ENCODE measurements at places on chromosomes 12 and 14. TPM values are rescaled to one million over a fixed set of nuclear protein-coding genes. Genes with fewer than 3 reads are reported as not detected.

The WNT1 gene
- not detected for total RNA-seq

DNA sequence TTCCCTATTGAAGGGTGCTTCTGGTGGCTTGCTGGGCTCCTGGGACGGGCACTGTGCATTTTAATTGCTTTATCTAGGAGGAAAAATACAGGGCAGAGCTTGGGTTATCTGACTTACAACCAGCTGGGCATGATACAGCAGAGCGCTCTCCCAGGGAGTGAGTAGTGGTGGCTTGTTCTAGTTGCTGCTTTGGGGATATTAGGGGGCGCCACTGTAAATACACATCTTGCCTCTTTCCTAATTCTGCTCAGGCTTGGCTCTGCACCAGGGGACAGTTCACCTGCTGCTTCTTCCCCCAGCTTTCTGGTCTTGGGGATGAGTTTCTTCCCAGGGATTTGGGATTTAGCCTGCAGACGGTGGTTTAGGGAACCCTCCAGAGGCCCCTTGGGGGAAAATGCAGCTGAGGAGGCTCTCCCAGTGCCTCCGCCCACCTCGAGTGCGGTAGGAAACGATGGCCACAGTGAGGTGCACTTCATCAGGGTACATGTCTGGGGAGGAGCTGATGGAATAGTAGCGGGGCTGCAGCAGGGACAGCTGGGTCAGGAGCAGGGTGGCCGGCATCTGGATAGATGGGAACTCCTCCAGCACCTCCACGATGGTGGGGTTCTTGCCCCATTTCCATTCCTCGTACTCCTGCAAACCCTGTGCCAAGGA, 36.9 kb upstream of the FBXO21 start:
- DNase-seq, result no peak
- H3K27ac ChIP-seq, result no peak overlapping the region
- no peaks in the 10 kb centered on the region for H3K36me3 ChIP-seq
- H3K4me1 ChIP-seq, result no peaks in the 10 kb centered on the region
- H3K4me3 ChIP-seq, result no peak overlapping the region

GRCh38 chr12:44835641-44836379, 40.3 kb downstream of the NELL2 start:
- H3K27me3 ChIP-seq, result peaks cover 5% of the 10 kb centered on the region
- H3K36me3 ChIP-seq, result no peaks in the 10 kb centered on the region
- no peak overlapping the region for H3K27ac ChIP-seq
- H3K4me1 ChIP-seq, result no peaks in the 10 kb centered on the region
- no peak for DNase-seq
- H3K4me3 ChIP-seq, result no peak overlapping the region

The TSPAN8 gene
- 2.5 TPM for total RNA-seq

DNA sequence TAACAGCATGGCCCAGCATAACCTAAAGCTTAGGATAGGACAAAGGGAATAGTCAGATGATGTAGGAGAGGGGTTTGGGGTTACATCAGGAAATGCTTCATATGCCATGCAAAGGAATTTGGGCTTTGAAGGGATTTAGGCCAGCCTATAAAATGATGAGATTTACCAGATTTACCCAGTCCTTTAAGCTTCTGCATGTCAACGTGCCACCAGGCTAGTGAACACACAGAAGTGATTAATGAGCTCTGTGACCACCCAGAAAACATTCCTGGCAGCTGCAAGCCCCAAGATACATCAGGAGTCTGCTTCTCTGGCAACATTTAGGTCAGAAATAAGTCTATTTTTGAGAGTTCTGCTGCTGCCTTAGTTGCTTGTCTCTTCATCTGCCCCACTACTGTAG, 118.3 kb downstream of the LRIG3 start:
- no peaks in the 10 kb centered on the region for H3K27me3 ChIP-seq
- no peak overlapping the region for H3K27ac ChIP-seq
- DNase-seq, result no peak

The PTGER2 gene
- 0.75 TPM for total RNA-seq

DNA sequence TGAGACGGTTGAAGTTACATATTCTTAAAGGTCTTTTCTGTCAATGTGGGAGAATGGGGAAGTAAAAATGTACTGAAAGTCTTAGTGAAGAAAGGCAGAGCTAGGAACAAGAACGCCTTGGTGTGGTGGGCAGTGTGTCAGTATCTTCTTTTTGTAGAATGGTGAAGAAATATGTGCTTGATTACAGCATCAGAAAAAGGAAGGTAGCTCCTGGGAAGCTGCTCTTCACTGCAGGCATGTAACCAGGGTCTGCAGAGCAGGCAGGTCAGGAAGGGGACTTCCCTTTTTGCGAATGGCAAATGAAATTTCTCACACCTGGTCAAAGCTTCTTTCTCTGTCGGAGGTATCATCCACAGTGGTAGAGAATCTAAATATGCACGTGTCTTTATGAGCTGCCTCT, 226.2 kb downstream of the ADAMTS20 start:
- H3K4me3 ChIP-seq, result no peak overlapping the region
- H3K27me3 ChIP-seq, result no peaks in the 10 kb centered on the region
- H3K4me1 ChIP-seq, result no peaks in the 10 kb centered on the region
- H3K36me3 ChIP-seq, result no peaks in the 10 kb centered on the region
- H3K27ac ChIP-seq, result no peak overlapping the region

DNA sequence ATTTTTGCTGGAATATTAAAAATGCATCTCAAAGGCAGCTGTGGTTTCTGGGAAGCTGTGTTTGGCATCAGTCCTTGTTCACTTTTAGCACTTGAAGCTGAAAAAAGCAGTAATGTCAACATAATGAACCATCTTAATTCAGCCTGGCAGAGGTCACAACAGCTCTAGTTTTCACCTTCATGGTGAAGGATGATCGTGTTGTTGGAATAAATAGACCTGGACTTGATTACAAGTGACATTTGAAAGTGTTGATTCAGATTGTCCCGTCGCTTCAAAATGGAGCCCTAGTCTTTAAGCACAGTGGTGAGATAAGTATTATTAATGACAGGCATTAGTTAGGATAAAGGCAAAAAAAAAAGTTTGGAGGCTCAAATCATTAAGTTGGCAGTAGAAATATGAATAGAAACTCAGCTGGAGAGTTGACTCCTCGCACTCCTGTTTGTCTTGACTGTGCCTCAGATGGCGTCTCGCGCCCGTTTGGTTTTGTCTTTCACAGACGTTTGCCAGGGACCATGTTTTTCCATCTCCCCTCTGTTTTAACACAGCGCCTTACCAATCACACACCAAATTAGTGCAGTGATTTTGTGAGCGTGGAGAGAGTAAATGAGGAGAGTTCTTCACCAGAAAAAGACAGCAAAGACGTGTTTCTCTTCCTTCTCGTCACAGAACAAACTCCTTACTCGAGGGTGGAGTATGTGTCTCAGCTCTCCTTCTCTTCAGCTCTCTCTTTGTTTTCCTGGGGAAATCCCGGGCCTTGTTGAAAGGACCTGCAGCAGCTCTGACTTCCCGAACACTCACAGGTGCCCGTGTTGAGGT, 53.4 kb upstream of the MMP17 start:
- no peak overlapping the region for H3K27ac ChIP-seq
- peaks cover 19% of the 10 kb centered on the region for H3K36me3 ChIP-seq
- no peaks in the 10 kb centered on the region for H3K27me3 ChIP-seq
- no peak overlapping the region for H3K4me3 ChIP-seq
- no peaks in the 10 kb centered on the region for H3K4me1 ChIP-seq
- DNase-seq, result no peak

DNA sequence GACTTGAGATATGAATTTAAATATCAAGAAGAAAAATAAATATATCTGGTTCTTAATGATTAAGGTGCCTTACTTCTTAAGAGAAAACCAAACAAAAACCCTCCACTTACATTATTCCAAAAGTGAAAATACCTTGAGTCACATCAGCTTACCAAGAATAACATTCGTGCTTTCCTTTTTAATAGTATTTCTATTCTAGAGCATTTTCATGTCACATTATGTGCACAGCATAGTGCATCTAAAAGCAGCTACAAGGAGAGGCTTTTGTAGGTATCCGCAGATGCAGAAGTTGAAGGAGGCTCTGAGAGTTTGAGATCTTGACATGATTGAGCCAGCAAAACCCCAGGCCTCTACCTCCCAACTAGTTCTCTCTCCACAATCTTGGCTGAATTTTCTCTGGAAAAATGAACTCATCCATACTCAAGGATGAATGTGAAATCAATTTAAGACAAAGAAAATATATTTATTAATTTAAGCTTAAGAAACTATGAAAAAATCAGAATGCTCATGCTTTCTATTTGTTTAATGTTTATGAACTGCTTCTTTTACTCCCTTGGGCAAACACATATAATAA, 275.0 kb downstream of the AKAP6 start:
- no peaks in the 10 kb centered on the region for H3K36me3 ChIP-seq
- no peak overlapping the region for H3K4me3 ChIP-seq
- H3K4me1 ChIP-seq, result no peaks in the 10 kb centered on the region

- peaks cover 2% of the 10 kb centered on the region for H3K4me1 ChIP-seq
- DNase-seq, result no peak
- H3K27ac ChIP-seq, result no peak overlapping the region
Measured at GRCh38 chr12:51798501-51798900, 50.0 kb downstream of the FIGNL2 start.

The DAO gene
- total RNA-seq, result 0.84 TPM

GRCh38 chr14:95770777-95771176, 56.9 kb upstream of the TCL1A start:
- H3K4me3 ChIP-seq, result no peak overlapping the region
- no peaks in the 10 kb centered on the region for H3K36me3 ChIP-seq
- no peaks in the 10 kb centered on the region for H3K27me3 ChIP-seq
- no peaks in the 10 kb centered on the region for H3K4me1 ChIP-seq

The RBM25 gene
- 18.9 TPM for total RNA-seq

DNA sequence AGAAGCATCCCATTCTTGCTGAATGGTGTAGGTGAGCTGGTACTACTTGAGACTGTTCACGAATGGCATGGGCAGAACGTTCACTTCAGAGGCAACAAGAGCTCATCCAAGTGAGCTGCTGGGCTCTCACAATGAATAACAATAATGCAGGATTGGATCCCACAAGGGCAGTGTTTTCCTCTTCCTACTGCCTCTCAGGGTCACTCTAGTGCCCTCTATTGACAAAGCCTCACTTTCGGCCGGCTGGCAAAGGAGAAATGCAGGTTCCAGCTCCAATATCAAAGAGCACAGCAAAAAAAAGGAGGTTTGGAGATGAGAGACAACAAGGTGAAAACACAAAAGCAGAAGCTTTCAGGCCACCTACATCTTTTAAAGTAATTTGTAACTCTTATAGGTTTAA, 74.6 kb upstream of the MYF6 start:
- no peaks in the 10 kb centered on the region for H3K36me3 ChIP-seq
- H3K27ac ChIP-seq, result no peak overlapping the region
- no peak overlapping the region for H3K4me3 ChIP-seq
- no peak for DNase-seq
- no peaks in the 10 kb centered on the region for H3K4me1 ChIP-seq
- no peaks in the 10 kb centered on the region for H3K27me3 ChIP-seq

The KCNJ8 gene
- 44.2 TPM for total RNA-seq

The SMCO2 gene
- not detected for total RNA-seq

GRCh38 chr12:85457016-85457415, 177.0 kb downstream of the ALX1 start:
- H3K4me3 ChIP-seq, result no peak overlapping the region
- H3K36me3 ChIP-seq, result no peaks in the 10 kb centered on the region
- no peak for DNase-seq
- H3K4me1 ChIP-seq, result no peaks in the 10 kb centered on the region
- H3K27ac ChIP-seq, result no peak overlapping the region
- H3K27me3 ChIP-seq, result no peaks in the 10 kb centered on the region

GRCh38 chr12:92732716-92733115, 29.9 kb downstream of the PLEKHG7 start:
- DNase-seq, result no peak
- no peaks in the 10 kb centered on the region for H3K36me3 ChIP-seq
- H3K27me3 ChIP-seq, result no peaks in the 10 kb centered on the region
- no peak overlapping the region for H3K4me3 ChIP-seq
- H3K4me1 ChIP-seq, result no peaks in the 10 kb centered on the region

The OR10A7 gene
- not detected for total RNA-seq

- no peak for DNase-seq
- no peaks in the 10 kb centered on the region for H3K27me3 ChIP-seq
Measured at GRCh38 chr14:69921052-69921451, 41.8 kb downstream of the SMOC1 start.

GRCh38 chr12:4742416-4742970, 22.3 kb downstream of the GALNT8 start:
- H3K36me3 ChIP-seq, result no peaks in the 10 kb centered on the region
- no peak overlapping the region for H3K27ac ChIP-seq
- H3K27me3 ChIP-seq, result no peaks in the 10 kb centered on the region
- H3K4me1 ChIP-seq, result no peaks in the 10 kb centered on the region
- DNase-seq, result no peak

- no peak overlapping the region for H3K4me3 ChIP-seq
- peaks cover 7% of the 10 kb centered on the region for H3K27me3 ChIP-seq
- no peaks in the 10 kb centered on the region for H3K4me1 ChIP-seq
- DNase-seq, result no peak
- H3K36me3 ChIP-seq, result no peaks in the 10 kb centered on the region
Measured at GRCh38 chr12:52235822-52236361, 2.8 kb downstream of the KRT7 start.

DNA sequence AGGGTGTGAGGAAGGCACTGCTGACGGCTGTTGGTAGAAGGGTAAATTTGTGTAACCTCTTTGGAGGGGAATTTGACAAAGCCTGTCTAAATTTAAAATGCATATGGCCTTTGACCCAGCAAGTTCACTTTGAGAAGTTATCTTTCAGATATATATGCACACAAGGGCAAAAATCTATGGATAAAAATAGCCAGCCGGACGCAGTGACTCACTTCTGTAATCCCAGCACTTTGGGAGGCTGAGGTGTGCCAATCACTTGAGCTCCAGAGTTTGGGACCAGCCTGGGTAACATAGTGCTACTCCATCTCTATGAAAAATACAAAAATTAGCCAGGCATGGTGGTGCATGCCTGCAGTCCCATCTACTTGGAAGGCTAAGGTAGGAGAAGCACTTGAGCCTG, 13.4 kb downstream of the UBC start:
- H3K36me3 ChIP-seq, result no peaks in the 10 kb centered on the region
- peaks cover 10% of the 10 kb centered on the region for H3K4me1 ChIP-seq
- no peak overlapping the region for H3K4me3 ChIP-seq
- H3K27ac ChIP-seq, result peak overlapping the region; percentile 81
- no peaks in the 10 kb centered on the region for H3K27me3 ChIP-seq

The MLEC gene
- 170 TPM for total RNA-seq

DNA sequence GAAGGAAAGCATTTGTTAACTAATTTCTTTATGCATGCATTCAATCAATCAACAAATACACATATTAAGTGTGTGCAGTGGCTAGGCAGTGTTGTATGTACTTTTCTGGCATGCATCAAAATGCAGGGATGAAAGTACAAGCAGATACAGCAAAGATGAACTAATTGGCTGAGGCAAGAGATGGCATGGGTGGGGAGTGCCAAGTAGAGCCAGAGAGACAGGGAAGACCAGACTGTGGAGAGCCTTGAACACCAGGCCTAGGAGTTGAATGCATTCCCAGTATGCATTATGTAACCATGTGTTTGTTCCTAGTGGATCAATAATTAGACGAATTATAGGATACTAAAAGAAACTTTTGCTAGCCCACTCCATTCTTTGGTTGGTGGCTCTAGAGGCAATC, 17.3 kb upstream of the LMNTD1 start:
- no peak overlapping the region for H3K4me3 ChIP-seq
- no peak for DNase-seq
- no peaks in the 10 kb centered on the region for H3K4me1 ChIP-seq
- no peaks in the 10 kb centered on the region for H3K36me3 ChIP-seq

The C1S gene
- 2,029 TPM for total RNA-seq

GRCh38 chr12:130573766-130574165, 142.3 kb downstream of the RIMBP2 start:
- no peak for DNase-seq
- peaks cover 4% of the 10 kb centered on the region for H3K27me3 ChIP-seq
- no peaks in the 10 kb centered on the region for H3K4me1 ChIP-seq
- no peak overlapping the region for H3K27ac ChIP-seq
- H3K36me3 ChIP-seq, result no peaks in the 10 kb centered on the region

Measured in liver (tissue), 10 donors.